ENCODE measurements at places on chromosomes 5 and 9. TPM values are rescaled to one million over a fixed set of nuclear protein-coding genes. Genes with fewer than 3 reads are reported as not detected.

DNA sequence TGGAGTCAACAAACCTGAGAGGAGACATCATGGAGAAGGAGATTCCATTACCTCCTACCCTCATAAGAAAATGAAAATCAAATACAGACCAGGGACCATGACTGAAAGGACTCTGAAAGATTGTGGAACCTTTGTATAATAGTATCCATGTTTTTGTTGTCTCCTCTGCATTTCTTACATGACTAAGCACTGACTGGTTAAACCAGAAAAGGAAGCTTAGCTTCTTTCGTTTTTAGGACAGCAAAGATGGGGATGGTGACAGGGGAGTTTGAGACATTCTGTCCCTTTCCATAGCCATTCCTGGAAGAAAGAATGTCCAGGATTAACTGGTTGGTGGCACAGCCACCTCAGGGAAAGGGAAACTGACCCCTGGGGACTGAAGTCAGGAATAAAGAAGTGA is 22.2 kb downstream of the ITGA1 start:
- DNase-seq = no peak

The CEP120 gene
- 42.8 TPM for total RNA-seq

GRCh38 chr5:66377747-66378146 is 218.4 kb upstream of the MAST4 start:
- no peak for DNase-seq

DNA sequence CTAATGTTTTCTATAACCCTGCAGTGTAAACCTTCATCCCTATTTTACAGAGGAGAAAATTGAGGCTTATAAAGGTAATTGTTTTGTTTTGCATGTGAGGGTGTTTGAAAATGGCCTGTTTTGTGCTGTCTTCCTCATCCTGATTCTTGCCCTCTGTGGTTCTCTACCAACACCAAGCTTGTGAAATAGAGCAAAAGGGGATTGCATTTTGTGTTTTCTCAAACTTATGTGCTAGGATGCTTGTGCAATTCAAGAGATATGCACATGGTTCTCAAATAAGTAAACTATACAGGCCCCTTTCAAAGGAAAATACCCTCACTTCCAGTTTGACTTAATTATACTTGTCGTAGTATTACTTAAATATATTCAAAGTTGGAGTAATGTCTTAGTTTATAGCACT is 17.2 kb downstream of the PAM start:
- DNase-seq = no peak

- no peak for DNase-seq
Observed at GRCh38 chr5:39352951-39353350, 11.3 kb downstream of the C9 start.

The PCDHA3 gene
- total RNA-seq = not detected

The PCDHGA8 gene
- 0.09 TPM for total RNA-seq

- peak; percentile 90 for DNase-seq
Observed at GRCh38 chr5:132963171-132964104, at the start of gene AFF4. AFF4 (minus strand) TSS chr5:132963634; CDS start chr5:132937189, 26,445 bp downstream.
